ENCODE measurements at places on chromosomes 13 and 19.
A peak's percentile ranks its signal among the peaks of the same experiment; 100 is the strongest.

- no peak for DNase-seq
Observed at GRCh38 chr19:49701271-49701786, 10.4 kb downstream of the CPT1C start.

DNA sequence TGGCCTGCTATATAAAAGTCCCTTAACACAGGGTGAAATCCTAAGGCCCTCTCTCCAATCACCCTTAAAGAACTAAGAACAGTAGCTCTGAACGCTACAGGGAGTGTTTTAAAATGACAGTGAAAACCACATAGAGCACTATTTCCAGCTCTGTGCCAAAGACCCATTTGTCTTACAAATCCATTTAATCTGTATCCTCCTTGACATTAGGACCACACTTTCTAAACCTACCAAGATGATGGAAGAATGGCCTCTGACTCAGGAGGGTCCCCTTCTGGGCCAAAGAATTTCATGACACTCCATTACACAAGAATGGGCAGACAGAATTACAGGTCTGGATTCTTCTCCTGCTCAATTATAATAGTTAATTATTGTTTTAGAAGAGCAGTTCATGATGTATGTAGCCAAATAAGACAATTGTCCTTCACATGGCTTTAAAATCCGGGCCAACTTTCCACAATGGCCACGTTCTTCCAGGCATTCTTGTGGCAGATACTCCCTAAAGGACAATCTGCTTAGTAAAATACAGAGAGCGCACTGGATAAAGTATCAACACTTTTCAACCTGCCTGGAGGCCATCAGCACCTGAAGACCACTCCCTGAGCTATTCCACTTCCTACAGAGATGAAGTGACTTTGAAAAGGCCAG, 61.0 kb downstream of the STK24 start:
- no peak for DNase-seq

- peak; percentile 93 for DNase-seq
Observed at GRCh38 chr19:41351339-41352245, 2.1 kb downstream of the TGFB1 start.

DNA sequence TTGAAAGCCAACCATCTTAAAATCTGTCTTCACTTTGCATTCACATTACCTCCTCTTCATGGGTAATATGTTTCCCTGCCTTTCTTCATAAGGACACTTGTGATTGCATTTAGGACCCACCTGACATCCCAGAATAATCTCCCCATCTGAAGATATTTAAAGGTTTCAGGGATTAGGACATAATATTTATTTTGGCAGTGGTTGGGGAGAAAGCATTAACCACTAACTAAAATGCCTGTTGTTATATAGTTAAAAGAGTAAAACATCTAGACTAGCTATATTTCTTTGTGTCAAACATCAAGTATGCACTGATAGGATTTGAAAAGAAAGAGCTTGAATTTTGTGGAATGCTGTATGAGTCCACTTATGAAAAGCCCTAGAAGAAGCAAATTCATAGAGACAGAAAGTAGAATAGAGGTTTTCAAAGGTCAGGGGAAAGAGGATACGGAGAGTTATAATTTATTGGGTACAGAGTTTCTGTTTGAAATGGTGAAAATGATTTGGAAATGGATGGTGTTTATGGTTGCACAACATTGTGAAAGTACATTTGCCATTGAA, 457.7 kb upstream of the SPRY2 start:
- no peak for DNase-seq

DNA sequence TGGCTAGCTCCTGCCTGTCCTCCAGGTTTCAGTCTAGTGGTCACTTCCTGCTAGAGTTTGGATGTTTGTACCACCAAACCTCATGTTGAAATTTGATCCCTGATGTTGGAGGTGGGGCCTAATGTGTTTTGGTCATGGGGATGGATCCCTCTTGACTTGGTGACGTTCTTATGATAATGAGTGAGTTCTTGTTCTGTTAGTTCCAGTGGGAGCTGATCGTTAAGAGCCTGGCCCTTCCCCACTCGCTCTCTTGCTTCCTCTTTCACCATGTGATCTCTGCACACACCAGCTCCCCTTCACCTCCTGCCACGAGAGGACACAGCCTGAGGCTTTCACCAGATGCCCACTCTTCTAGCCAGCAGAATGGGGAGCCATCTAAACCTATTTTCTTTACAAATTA, 86.8 kb upstream of the SCEL start:
- DNase-seq = no peak

DNA sequence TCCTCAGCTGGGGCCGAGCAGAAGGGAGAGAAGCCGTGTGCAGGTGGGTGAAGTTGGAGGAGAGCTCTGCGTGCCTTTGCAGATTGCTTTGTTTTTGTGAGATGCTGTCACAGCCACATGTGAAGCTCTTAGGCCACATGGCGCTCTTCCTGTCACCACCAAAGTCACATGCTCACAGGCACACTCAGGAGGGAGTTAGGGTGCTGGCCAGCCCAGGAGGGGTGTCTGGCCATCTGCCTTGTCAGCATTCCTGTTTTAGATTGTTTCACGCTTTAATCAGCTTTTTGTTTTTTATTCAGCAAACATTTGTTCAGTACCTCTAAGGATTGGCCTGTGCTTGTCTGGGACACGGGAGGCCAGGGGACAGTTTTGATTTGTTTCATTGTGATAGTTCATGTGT, 21.9 kb downstream of the GPATCH1 start:
- DNase-seq = no peak

- DNase-seq = no peak
Observed at GRCh38 chr13:98784666-98785065, 32.2 kb upstream of the SLC15A1 start.

DNA sequence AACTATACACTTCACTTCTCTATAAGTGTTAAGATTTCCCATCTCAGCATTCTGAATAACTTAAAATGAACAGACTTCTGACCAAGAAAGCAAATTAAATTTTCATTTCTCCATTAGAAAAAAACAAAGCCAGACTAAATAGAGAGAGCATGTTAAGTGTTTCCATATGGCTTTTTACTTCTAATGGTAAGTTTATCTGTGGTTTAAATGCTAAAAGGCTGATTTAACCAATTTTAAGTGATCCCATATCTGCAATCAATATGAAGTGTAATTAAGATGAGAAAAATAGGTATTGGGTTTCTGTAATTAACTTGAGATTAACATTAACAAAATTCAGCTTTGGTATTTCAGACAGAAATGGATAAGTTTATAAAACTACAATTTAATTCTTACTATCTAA, 107.8 kb downstream of the ELF1 start:
- no peak for DNase-seq

GRCh38 chr19:1085676-1086442, 9.3 kb downstream of the POLR2E start:
- DNase-seq = no peak

DNA sequence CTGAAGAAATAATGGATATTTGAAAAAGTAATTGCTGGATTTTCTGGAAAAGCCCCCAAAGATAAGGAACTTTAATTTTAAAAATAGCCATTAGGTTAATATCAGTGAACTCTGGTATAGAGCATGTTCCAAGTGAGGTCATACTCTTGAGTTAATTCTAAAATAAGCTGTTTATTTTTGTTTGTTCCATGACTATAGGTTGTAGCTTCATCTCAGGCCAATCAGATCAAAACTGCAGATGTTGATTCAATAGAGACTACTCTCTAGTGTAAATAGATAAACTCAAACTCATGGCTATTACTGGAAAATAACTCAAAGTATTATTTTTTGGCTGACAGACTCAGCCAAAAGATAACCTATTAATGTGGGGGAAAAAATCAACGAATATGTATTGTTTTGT, 815.1 kb downstream of the DIAPH3 start:
- DNase-seq = no peak

DNA sequence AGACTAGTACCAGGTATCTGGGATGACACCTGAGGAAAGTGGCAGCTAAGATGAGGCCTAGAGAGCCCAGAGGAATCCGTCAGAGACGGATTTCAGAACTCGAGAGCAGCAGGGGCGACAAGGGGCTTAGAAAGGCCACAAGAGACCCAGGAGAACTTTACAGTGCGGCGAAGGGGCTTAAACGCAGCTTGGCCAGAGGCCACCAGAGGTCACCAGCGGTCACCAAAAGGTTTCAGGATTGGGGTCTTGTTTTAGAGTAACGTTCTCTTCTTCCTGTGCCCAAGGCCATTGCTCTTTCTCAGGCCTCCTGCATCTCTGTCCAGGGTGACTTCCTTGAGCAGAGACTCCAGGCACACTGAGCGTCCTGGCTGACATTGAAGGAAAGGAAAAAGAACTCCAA, 2.2 kb downstream of the ZSCAN22 start:
- no peak for DNase-seq

GRCh38 chr13:30053939-30054338, 203.5 kb upstream of the UBL3 start:
- no peak for DNase-seq

- no peak for DNase-seq
Observed at GRCh38 chr19:50878851-50879250, 5.6 kb downstream of the KLK2 start.

GRCh38 chr19:19329126-19329525, 8.5 kb downstream of the MAU2 start:
- no peak for DNase-seq

GRCh38 chr13:48448285-48448958, 35.5 kb upstream of the LPAR6 start:
- DNase-seq = no peak

DNA sequence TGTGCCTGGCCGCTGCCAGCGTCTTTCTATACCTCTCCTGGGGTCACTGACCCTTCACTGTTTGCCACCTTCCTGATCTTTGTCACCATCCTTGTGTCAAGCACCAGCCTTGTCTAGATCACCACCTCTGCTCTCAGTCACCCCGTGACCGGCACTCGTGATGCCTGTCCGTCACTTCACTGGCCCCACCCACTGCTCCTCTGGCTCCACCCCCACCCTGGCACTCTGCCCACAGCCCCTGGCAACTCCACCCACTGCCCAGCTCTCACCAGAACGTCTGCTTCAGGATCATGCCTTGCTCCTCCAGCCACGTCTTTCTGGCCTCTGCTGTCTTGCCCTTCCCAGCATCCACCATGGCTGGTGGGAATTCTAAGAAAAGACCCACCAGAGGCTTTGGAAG, 24.8 kb upstream of the PLA2G4C start:
- no peak for DNase-seq

- DNase-seq = no peak
Observed at GRCh38 chr13:59542303-59542702, 621.4 kb downstream of the DIAPH3 start.

DNA sequence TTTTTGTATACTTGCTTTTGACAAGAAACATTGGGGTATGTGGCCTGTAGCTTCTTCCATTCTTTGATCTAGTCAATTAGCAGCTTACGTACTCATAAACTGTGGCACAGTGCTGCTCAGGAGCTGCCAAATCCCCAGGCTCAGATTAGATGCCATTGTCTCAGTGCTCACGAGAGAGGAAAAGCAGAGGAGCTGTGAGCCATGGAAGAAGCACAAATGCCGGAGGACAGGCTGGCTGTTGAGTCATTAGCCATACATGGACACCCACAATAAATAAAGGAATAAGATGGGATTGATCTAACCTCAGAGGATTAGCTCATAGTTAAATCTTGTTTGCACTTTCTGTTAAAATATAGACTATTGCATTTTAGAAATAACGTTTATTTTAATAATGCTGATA, 121.7 kb downstream of the POSTN start:
- no peak for DNase-seq

DNA sequence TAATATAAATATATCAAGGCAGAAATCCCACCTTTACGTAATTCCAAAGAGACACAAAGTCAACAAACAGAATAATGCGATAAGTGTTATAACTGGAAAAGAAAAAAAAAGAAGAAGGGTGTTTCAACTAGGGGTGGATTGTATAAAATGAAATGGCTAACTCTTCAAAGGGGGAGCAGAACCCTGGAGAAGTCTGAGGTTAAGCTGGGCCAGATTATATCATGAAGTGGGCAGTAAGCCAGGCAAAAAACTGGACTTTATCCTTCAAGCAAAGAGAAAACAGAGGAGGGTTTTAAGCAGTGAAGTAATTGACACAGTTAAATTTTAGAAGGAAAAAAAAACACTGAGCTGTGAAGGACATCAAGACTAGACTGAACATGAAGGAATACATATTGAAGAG, 41.9 kb downstream of the TBC1D4 start:
- no peak for DNase-seq

- no peak for DNase-seq
Observed at GRCh38 chr19:10892256-10892655, 20.9 kb downstream of the CARM1 start.

GRCh38 chr13:106299621-106300020, 235.8 kb downstream of the EFNB2 start:
- DNase-seq = no peak

- DNase-seq = no peak
Observed at GRCh38 chr13:75353781-75354193, 128.2 kb downstream of the TBC1D4 start.

DNA sequence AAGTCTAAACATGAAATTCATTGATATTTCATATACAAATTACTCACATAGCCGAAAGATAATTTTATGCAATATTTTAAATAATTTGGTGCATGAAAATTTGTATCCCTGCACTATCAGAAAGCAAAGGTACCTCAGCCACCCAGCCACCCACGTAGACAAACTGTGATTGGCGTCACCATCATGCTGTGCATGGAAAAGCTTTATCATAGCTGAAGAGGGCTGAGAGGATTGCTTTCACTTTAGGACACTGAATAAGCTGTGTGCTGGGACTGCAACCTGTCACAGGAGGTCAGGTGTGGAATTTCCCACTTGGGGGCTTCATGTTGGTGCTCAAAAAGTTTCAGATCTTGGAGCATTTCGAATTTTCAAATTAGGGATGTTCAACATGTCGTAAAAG, 96.3 kb downstream of the MYCBP2 start:
- no peak for DNase-seq

GRCh38 chr13:99312493-99312883, 5.3 kb upstream of the GPR183 start:
- no peak for DNase-seq

- no peak for DNase-seq
Observed at GRCh38 chr13:95209109-95209508, 92.1 kb downstream of the ABCC4 start.

DNA sequence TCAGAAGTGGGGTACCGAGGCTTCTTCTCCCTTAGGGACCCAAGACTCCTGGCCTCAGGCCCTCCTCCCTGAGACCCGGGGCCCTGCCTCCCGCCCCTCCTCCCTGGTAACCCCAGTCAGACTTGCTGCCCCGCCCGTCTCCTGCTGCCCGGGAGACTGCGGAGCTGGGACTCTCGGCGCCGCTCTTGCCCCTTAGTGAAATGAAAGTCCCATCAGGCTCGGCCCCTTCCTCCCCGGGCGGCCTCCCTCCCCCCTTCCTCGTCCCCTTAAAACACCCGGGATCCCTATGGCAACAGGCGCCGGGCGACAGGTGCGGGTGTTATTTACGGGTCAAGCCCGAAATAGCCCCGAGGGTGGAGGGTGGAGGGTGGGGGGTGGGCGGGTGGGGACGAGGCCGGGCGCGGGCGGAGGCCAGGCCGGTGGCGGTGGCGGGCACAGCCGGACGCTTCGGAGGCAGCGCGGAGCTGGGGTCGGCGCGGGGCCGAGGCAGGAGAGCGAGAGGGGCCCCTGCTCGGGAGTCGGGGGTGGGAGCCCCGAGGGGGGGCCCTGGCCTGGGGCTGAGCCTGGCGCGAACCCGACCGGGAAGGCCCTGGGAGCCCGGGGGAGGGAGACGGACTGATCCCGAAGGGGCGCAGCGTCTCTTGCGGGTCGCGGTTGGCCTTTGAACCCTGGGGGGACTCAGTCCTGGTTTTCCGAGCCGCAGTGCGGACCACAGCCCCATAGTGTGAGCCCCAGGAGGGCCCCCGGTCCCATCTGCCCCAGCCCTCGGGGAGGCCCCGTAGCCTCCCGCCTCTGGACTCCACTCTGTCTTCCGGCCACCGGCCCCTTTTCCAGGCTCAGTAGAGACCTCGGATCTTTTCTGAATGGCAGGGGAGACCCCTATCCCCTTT, at the start of gene CACNG6:
TSS of gene CACNG6 (plus strand) at position 414 of the 890 bp plus-strand sequence. CDS start 1,241 bp downstream, outside the sequence.
- no peak for DNase-seq

Data from effector memory CD8-positive, alpha-beta T cell (primary cell).